ENCODE measurements at places on chromosomes 11 and 22.

- no peak for DNase-seq
Observed at GRCh38 chr11:69113226-69113625, 42.5 kb upstream of the SMIM38 start.

DNA sequence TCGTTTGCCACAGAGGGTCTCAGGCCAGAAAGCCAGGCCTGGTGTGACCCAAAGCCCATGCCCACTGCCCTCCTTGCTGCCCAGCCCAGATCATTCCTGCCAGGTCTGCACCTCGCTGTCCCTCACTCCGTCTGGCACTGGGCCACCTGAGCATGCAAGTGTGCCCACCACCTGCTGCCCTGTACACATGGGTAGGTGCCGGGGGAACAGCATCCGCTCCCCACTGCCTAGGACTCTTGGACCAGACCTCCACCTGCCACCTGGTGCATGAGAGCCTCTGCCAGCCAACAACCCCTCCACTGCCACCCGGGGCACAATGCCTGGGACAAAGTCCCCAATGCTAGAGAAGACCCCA, 12.5 kb downstream of the MGAT3 start:
- DNase-seq = no peak

- DNase-seq = no peak
Observed at GRCh38 chr11:34625576-34625975, 4.7 kb downstream of the EHF start.

DNA sequence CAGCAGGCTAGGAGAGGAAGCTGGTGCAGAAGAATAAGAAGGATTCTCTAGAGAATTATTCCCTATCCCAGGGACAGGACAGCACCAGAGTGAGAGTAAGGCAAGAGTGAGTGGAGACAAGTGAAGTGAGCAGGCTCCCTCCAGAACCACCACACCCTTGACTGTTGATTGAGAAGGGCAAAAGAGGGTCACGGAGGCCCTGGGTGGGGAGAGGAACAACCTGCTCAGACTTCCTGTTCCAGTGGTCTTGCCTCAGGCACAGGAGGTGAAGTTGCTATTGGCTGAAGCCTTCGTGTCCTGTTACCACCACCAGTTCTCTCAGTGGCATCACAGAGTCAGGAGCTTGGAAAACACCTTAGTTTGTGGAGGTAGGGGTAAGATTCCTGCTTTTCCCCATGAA, 51.7 kb upstream of the CCDC89 start:
- no peak for DNase-seq

DNA sequence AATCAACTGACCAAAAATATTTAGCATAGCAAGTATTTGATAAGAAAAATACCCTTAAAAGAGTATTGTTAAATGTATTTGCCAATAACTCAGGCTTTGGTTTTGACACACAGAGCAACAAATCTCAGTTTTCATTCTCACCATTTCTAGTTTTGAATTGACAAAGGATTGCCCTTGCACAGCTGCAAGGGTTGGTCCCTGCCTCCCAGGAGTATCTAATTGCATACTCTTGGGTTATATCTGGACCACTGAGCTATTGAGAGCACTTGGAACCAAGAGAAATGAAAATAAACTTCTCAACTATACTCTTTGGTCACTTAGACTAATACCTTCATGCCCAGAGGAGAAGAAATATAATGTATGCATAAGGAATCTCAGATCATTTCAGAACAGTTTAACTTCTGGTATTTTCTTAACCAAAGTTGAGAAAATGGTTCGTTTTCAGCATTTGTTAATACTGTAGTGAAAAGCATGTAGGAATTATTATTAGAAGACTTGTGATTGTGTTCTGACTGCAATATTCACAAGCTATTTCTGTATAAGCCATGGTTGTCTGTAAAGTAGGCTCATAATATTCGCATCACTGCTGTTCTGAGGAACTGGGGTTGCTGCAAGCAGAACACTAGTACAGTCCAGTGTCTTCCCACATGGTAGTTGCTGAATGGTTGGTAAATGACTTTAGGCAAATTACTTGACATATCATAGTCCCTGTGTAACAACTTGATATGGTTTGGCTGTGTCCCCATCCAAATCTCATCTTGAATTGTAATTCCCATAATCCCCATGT, 7.9 kb downstream of the C2CD3 start:
- no peak for DNase-seq

Measured in HS-27A (cell line).